ENCODE measurements at places on chromosomes 2 and 18.

DNA sequence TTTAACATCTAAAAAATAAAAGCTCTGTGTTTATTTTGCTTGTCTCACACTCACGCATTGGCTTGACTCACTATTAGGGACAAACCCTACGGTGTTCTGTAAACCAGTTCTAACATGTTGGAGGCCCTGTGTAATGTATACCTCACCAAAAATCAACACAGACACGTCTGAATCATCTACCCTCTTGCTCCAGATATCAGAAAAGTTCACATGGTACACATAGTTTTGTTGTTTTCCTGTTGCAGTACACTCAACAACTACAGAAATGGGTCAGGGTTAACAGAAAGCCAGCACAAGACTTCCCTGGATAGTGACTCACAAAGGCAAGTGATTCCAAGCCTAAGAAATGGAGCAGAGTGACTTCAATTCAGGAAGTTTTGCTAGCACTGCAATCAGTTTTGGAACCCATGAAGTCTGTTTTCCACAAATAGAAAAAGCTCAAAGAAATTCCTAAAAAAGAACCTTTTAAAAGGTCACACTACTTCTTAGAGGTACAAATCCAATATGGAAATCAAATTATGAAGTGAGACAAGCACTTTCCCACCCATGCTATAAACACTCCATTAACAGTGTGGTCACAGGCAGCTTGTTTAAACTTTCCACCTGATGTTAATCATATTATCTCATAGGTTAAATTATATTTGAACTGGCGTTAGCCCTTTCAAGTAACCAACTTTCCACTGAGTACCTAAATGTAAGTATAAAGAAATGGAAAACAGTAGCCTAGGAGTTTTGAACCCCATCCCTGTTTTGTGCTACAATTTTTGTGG is 87.4 kb downstream of the GAREM1 start:
- no peak for DNase-seq

DNA sequence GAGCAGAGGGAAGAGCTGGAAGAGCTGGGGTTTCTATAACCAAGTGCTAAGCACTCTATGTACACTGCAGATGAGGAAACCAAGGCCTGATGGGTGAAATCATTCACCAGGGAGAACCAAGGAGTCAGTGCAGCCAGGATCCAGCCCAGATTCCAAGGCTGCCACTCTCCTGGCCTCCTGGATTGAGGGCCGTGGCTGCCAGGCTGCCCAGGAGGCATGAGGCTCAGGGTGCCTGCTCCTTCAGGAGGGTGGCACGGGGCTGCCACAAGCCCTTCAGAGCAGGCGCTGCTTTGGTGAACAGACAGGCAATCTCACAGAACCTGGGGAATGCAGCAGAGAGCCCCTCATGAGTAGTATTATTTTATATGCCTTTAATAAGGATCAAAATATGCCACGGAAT is 293.7 kb upstream of the HDAC4 start:
- no peak for DNase-seq

GRCh38 chr2:135219226-135219625 is 167.1 kb downstream of the RAB3GAP1 start:
- DNase-seq = no peak

DNA sequence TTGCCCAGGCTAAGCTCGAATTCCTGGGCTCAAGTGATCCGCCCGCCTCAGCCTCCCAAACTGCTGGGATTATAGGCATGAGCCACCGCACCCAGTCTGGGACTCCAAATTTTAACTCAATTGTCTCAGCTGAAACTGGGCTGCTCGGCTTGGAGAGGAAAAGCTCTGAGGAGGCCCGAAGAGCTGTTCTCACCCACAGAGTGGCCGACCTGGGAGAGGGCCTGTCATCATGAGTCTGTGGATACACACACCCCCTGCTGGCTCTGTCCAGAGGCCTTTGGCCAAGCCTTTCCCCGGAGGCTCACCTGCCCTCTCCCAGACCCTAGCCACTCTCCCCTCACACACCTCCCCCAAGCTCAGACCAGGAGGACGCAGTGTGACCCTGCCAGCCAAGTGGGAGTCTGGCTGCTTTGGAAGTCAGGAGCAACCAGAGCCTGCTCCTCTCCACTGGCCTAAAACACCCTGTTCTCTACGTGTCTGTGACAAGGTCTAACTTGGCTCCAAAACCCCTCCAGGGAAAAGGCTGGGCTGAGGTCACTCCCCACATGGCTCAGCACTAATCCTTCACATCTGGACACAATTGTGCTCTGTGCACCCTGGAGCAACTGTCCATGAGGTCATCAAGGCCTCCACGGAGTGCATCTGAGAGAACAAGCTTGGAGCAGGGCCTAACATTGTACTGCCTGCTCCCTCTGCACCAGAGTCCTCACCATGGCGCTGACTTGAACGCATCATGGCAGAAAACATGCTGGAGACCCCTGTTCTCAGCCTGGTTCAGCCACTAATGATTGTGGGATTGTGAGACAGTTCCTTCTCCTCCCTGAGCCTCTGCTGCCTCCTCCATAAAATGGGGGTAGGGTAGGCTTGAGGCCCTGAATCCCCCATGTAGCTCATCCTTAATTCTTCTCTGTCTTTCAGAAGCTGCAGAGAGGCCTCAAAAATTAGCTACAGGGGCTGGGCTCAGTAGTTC is 49.9 kb upstream of the RAB6C start:
- no peak for DNase-seq

- DNase-seq = peak; percentile 1
These were observed 54.3 kb downstream of the CDK15 start for GRCh38 chr2:201860636-201861066.

GRCh38 chr2:191696001-191696400 is 18.1 kb downstream of the NABP1 start:
- no peak for DNase-seq

GRCh38 chr18:32213693-32214092 is 23.9 kb downstream of the MEP1B start:
- no peak for DNase-seq

- DNase-seq = no peak
These were observed 57.2 kb upstream of the RTN4 start for GRCh38 chr2:55107436-55107835.

DNA sequence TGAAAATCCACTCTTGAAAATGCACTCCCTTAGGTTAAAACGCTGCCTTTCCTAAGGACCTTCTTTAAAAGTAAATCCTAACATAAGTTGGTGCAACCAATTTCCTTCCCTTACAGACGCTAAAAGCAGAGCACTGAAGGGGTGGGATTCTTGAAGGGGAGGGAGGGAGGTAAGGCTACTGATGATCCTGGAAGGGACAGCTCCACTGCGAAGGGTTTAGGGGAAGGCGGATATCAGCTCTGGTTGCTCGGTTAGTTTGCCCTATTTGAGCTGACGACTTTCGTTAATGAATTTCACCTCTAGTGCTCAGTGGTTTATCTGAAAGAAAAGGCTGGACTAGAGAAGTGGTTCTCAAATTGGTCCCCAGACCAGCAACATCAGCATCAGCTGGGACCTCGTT is 49.7 kb upstream of the SIGLEC15 start:
- DNase-seq = no peak

DNA sequence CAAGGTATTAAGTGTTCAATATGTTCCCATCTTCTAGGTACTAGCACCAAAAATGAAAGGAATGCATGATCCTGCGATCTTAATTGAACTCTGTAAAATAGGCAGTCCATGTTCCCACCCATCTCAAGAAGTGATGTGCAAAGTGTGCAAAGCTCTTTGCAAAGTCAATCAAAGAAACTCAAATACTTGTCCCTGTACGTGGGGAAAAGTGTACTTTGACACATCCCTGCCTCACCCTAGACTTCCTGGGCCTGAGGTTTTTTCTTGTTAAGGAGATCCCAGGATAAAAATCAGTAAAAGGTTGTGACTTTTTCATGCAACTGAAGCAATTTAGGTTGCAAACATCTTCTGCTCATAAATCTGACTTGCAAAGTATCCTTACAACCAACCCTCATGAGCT is 25.3 kb downstream of the HNRNPA3 start:
- no peak for DNase-seq

DNA sequence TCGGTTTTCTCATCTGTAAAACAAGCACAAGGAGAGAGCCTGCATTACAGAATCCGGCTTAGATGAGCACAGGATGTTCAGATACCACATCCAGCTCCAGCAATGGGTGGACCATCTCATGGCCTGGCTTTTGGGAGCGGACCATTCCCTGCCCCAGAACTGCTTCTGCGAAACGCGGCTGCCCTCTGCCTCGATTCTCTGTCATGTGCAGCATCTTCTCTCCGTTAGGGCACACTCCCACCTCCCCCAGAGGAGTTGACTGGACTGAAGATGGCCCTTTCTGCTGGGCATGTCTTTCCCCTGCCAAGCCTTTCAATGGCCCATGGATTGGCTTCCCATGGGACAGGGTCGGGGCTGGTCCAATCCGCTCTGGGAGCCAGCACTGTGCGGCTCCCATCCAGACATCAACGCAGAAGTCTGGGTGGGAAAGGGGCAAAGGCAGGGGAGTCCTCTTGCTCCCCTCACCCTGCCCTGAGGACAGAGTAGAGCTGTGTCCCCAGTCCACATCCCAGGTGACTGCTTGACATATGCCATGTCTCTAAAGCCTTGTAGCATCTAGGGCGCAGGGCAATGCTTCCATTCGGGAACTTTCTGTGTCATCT is 14.3 kb upstream of the FAHD2A start:
- no peak for DNase-seq

DNA sequence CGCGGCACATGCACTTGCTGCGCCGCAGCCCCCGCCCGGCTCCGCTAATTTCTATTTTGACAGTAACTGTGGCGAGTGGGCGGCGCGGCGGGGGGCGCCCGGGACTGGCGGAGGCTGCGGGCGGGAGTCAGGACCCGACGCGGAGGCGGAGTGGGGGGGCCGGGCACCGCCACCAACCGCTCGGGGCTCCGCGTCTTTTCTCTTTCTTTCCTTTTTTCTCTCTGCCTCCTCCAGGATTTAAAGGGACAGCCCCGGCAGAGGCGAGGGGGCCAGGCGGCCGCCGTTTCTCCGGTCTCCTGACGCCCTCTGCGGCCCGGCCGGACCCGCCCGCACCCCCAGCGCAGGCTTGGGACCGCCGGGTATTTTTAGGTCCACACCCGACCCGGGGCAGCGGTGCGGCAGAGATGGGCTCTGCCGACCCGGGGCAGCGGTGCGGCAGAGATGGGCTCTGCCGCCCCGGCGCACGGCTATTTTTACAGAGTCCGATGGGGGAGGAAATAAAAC is 460 bp upstream of the ZBTB7C start:
- no peak for DNase-seq

DNA sequence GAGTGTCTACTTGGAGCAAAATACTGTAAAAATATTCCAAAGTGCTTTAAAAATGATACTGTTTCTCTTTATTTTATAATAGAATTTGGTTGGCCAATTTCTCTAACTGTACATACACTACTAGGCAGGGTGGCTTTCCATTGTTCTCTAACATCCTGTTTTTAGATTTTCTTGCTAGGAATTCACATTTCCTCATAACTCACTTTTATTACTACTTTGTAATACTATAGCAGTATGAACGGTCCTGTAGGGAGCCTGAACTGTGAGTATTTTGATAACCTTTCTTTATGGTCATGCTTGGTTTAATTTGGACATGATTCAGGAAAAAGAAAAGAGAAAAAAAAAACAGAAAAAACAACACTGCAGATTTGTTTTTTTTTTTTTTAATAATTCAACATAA is 37.8 kb downstream of the GCG start:
- DNase-seq = no peak

DNA sequence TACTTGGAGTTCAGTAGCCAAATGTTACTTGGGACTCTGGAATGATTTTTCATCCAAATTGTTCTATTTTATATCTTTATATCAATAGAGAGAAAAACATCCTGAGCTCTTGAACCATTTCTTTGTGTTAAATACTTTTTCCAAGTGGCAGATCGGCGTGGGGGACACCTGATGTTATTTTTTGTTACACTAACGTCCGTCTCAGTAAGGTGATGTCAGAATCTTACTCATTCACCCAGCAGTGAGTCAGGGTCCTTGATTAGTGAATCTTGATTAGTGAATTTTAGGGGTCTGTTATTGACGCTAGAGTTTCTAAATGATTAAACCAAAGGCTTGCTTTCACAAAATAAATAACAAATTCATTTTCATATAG is 1.7 kb downstream of the MIB1 start:
- DNase-seq = no peak

- no peak for DNase-seq
These were observed 210.0 kb upstream of the ZNF521 start for GRCh38 chr18:25561918-25562317.

GRCh38 chr2:5877360-5877759 is 185.2 kb downstream of the SOX11 start:
- DNase-seq = no peak

- DNase-seq = no peak
These were observed 101.0 kb downstream of the ALPK2 start for GRCh38 chr18:58527952-58528287.

DNA sequence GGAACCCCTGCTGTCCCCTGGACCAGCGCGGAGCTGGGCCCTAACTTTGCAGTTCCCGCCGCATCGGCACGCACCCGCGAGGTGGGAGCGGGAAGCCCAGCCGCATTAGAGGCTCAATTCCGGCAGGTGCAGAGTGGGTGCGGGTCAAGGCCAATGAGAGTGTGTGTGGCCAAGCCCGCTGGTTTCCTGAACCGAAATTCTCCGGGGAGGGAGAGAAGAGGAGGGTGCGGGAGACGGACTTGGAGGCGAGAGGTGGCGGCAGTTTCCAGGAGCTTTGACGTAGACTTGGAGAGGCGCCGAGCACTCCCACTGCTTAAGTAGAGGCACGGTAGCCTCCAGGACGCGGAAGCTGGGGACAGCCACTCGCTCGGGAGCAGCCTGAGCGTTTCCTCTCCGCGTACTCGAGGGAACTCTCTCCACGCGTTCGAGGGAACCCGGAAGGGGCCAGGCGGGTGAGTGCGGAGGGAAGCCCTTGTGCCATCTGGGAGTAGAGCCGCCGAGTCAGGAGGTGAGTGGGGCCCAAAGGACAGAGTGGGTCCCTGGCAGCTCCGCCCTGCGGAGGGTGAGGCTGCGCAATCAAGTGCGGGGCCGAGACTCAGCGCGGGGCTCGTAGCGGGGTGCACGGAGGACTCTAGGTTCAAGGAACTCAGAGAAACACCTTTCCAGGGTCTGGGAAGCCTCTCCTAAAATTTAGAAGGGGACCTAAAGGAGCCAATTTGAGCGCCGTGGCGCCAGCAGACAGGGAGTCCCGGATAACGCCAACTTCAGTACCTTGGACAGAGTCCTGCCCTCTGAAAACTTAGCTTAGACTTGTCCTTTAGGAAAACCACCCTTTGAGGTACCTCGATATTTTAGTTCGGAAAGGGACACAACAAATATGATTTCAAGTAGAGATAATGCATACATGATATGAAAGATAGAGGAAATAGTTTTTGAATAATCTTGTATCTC is at the start of gene FAM237A:
Gene FAM237A, plus strand, starts transcription at position 413 of the 951 bp plus-strand sequence. CDS start 1,750 bp downstream, outside the sequence.
- DNase-seq = peak; percentile 26
